ENCODE measurements at places on chromosomes 11 and 22.
A peak's percentile ranks its signal among the peaks of the same experiment; 100 is the strongest.

GRCh38 chr11:23789938-23790371 lies 706.9 kb upstream of the LUZP2 start:
- no peak for DNase-seq

DNA sequence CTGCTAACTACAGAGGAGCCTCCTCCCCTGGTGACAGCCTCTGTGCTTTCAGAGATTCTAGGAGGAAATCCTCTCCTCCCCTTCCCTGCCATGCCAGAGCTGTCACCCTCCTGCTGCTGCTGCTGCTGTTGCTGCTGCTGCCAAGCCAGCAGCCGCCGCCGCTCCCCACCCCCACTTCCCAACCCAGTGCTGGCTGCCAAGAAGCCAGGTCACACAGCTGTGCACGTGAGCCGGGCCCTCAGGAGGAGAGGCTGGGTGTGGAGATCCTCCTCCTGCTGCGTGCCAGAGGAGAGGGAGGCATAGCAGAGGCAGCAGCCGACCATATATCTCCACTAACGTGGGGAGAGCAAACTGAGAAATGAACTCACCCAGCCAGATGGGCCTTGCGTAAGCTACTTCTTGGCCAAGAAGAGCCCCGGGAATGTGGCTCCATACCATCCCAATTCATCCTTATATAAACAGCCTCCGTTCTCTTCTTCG lies 12.4 kb downstream of the CRY2 start:
- no peak for DNase-seq

GRCh38 chr11:26483108-26483507 lies 89.0 kb downstream of the MUC15 start:
- no peak for DNase-seq

- DNase-seq, result no peak
Measured at GRCh38 chr11:60950933-60951605, 907 bp downstream of the SLC15A3 start.

DNA sequence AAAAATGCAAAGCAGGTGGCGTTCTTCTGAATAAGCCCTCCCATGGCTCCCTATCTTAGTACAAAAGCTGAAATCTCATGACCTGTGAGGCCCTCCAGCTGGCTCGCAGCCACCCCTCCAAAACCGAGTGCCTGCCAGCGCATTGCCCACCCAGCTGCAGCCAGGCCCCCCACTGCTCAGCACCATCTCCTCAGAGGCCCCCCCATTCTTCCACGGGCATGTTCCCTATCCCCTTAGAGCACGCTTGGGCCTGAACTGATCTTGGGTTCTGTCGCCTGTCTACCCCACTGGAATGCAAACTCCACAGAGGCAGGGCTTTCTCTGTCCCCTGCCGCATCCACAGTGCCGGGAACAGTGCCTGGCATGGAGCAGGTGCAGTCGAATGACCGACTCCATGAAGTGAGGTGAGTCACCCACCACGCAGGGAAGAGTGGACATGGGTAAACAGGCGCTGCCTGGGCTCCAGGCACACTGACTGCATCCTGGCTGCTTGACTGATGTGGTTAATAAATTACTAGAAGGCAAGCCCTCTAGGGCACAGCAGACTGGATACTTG lies 11.3 kb upstream of the EFCAB6 start:
- DNase-seq, result no peak

GRCh38 chr11:10550503-10551289 lies 9.7 kb upstream of the RNF141 start:
- DNase-seq, result no peak

- DNase-seq, result peak; percentile 87
Measured at GRCh38 chr11:57787920-57788702, 26.5 kb downstream of the CTNND1 start.

GRCh38 chr11:42657169-42657568 lies 654.6 kb upstream of the API5 start:
- no peak for DNase-seq

- DNase-seq, result no peak
Measured at GRCh38 chr11:8794677-8795103, 112.1 kb downstream of the RPL27A start.

- peak; percentile 97 for DNase-seq
Measured at GRCh38 chr11:68282141-68282860, 10.5 kb upstream of the C11orf24 start.

DNA sequence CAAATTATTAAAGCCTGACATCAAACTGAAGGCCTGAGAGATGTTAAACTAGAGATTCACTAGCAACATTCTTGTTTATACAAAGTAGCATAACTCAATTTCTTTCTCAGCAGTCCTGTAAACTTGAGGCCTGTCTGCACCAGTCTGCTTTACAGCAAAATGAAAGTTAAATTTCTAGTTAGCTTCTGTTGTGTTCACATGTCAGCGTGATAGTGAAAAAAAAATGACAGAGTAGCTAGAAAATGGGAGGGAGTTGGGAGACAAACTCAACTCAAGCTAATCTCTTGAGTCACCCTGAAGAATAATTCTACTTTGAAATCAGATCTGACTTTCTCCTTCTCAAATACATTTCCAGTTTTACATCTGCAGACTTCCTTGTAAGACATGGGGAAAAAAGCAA lies 6.5 kb downstream of the RBFOX2 start:
- no peak for DNase-seq

DNA sequence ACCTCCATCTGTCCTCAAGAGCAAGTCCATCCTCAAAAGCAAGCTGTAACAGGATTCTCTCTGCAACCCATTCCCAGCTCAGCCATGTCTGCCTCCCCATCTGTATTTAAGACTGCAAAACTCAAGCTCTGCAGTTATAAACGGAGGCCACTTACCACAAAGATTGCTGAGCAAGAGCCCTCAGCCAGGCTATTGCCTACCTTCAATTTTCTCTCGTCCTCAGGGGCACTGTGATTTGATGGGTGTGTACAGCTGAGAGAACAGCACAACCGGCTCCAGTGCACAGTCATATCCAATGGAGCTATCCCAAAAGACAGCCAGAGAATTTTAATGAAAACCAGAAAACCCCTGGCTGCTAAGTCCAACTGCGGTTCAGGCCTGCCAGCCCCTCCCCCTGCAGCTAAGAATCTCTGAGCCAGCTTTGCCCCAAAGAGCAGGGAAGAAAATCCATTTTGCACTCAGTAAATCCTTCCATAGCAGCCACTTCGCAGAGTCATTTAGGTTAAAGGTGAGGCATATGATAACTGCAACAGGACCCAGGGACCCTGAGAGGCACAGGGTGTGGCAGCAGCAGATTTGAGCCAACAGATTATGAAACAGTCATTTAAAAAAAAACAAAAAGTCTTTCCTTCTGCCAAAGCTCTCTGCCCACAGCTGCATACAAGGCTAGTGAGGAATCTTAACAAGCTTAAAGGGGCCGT lies 37.6 kb downstream of the RAB30 start:
- no peak for DNase-seq

DNA sequence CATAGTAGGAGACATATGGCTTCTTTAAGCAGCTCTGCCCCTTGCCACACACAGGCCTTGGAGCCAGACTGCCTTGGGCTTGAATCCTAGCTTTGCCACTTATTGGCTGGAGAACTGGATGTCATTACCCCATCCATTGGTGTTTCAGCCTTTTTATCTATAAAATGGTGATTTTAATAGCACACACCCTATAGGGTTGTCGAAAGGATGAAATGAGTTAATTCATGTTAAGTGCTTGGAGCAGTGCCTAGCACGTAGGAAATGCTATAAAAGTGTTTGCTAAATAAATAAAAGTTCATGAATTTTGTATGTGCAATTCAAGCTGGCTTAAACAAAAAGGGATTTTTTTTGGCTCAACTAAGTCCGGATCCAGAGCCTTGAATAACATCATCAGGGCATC lies 120.7 kb downstream of the TIMP3 start:
- no peak for DNase-seq

- DNase-seq, result no peak
Measured at GRCh38 chr11:116697011-116697410, 75.8 kb downstream of the BUD13 start.

DNA sequence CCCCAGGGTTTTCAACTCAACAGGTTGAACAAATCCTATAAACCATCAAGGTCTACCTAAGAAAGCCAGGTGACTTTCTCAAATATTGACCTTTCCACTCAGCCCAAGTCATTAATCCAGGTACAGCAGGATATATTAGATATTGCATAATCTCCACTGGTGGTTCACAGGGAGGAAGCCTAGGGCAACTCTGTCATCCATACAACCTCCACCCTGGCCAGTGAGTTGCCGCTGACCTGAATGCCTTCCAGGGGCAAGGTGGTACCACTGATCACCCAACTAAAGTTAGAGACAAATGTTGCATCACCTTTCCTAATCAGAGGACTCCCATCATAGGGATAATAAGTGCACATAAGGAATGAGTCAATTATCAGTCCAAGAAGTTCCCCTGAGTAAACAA lies 22.9 kb downstream of the GUCD1 start:
- DNase-seq, result no peak

GRCh38 chr22:45192701-45193187 lies 29.0 kb downstream of the NUP50 start:
- no peak for DNase-seq

GRCh38 chr11:34451053-34451452 lies 12.3 kb downstream of the CAT start:
- DNase-seq, result no peak

GRCh38 chr11:66221726-66222236 lies 46.7 kb upstream of the RAB1B start:
- no peak for DNase-seq

DNA sequence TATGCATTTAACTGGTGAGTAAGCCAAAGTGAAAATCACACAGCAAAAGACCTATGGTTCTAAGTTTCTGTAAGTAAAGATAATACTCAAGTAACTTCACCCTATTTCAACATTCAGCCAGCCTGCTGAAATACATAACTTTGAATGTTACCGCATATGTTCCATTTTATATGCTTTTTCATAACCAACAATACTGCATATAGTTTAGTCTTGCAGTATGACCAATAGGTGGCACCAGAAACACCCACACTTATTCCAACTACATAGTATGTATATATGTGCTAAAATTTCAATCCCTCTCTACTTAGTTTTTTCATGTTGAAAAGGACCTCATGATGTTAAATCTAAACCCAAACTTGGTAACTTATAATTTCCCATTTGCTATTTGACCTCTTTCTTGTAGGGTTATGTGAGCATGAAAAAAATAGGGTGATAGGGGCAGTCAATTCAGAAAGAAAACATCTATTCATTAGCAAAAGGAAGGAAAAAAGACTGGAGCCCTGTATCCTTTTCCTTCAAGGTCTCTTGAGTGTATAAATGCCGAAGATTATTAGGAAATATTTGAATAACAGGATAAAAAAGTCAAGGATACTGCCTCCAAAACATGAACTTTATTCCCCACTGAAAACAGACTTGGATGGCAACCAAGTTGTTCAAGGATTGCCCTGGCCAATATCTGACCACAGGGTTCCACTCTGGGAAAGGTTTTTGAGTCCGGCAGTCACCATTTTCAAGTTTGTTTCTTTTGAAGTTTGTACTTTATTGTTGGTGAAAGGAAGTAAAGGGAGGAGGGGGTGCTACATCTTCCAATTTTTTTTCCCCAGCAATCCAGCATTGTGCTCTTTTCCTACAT lies 23.8 kb upstream of the FZD4 start:
- DNase-seq, result peak; percentile 49

- DNase-seq, result no peak
Measured at GRCh38 chr11:97965849-97966646, 1054.7 kb upstream of the CNTN5 start.

DNA sequence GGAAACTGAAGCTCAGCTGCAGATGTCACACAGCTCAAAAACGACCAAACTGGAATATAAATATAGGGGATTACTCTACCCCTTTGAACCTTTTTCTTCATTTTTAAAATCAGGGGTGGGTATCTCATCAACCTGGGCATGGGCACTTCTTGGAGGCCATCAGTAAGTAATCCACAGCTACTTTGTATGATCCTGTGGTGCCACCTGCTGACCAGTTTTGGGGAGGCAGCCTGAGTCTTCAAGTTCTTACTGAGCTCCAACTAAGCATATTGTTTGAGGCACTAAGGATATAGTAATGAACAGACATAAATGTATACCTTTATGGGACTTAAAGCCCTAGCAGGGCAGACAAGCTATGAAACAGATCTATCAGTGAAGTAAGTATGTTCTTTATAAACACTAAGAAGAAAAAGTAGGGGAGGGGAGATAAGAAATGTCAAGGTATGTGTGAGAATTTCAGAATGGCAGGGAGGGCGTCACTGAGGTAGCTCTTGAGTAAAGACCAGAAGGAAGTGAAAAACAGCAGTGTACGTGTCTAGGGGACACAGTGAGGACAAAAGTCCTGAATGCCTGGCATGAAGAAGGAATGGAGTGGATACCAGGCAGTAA lies 18.4 kb downstream of the TUB start:
- peak; percentile 79 for DNase-seq

- no peak for DNase-seq
Measured at GRCh38 chr11:81098471-81098870, 1635.2 kb downstream of the FAM181B start.

GRCh38 chr22:41668971-41669911 lies 19.4 kb downstream of the SNU13 start:
- no peak for DNase-seq

- DNase-seq, result no peak
Measured at GRCh38 chr22:23245045-23245798, 64.9 kb downstream of the BCR start.

Data from KBM-7 (cell line).